ENCODE measurements at places on chromosomes 6 and 20.

DNA sequence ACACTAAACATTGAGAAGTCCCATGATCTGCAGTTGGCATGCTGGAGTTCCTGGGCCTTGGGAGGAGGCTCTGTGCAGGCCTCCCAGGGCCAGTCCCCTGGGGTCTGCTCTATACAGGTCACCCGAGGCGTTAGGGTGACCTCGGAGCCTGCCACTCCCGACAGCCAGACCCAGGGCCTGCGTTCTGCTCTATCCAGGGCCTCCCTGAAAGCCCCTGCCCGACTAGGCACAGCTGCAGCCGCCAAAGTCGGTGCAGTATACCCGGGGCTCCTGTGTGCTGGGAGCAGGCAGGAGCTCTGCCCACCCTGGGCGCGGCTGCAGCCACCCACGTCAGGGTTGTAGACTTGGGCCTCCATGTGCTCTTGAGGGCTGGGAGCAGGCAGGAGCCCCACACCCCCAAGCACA is 6.3 kb upstream of the OR14J1 start:
- DNase-seq, result no peak

DNA sequence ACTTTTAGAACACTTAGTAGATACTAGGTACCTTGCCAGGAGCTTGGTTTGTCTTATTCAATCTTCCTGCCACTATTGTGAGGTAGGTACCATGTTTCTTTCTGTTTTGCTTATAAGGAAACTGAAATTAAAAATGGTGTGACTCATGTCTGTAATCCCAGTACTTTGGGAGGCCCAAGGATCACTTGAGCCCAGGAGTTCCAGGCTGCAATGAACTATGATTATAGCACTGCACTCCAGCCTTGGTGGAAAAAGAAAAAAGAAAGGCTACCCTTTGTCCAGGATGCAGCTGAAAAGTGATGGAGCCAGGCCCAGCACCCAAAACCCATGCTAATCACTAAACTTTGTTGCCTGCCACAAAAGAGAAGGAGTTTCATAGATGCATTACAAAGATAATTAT is 34.1 kb upstream of the LAMA4 start:
- peak; percentile 36 for DNase-seq

DNA sequence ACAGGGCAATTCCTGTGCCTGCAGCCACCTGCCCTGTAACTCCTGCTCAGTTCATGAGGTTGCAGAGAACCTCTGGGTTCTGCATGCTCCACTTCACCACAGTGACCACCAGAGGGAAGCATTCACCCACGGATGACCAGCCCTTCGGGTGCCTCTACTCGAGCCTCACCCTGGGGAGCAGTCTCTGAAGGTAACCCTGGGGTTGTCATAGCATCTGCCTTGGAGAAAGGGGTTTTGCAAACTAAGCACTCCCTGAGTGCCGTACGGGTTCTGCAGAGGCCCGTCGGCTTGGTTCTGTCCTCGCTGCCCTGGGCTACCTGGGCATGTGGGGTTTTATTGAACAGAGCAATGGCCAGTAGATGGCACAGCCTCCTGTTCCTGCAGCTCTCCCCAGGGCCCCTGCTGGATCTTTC is 10.2 kb upstream of the CST5 start:
- DNase-seq, result peak; percentile 57

GRCh38 chr6:127515794-127516661 is 3.1 kb downstream of the MTCL3 start:
- DNase-seq, result peak; percentile 58

GRCh38 chr6:167559675-167560479 is 235.0 kb downstream of the TTLL2 start:
- no peak for DNase-seq

GRCh38 chr20:45487231-45487635 is 17.7 kb downstream of the WFDC2 start:
- no peak for DNase-seq

DNA sequence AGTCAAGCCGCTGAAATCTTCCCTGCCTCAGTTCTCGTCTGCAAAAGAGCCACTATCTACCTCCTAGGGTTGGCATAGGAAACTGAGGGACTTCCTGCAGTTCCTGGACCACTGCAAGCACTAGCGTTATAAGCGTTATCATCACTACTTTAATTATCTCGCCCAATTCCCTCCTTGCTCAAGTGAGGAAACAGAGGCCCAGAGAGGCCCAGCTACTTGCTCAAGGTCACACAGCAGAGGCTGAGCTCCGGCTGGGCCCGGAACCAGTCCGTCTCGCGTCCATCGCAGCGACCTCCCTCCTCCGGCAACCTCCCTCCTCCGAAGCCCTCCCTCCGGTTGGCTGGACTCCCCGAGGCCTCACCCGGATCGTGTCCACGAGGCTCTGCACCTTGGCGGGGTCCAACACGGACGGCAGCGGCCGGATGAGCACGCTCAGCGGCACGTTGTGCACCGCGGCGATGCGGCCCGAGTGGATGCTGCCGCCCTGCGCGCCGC is 338 bp downstream of the SRXN1 start:
- peak; percentile 40 for DNase-seq

GRCh38 chr20:50191065-50191543 is 474 bp downstream of the CEBPB start:
- DNase-seq, result peak; percentile 29

DNA sequence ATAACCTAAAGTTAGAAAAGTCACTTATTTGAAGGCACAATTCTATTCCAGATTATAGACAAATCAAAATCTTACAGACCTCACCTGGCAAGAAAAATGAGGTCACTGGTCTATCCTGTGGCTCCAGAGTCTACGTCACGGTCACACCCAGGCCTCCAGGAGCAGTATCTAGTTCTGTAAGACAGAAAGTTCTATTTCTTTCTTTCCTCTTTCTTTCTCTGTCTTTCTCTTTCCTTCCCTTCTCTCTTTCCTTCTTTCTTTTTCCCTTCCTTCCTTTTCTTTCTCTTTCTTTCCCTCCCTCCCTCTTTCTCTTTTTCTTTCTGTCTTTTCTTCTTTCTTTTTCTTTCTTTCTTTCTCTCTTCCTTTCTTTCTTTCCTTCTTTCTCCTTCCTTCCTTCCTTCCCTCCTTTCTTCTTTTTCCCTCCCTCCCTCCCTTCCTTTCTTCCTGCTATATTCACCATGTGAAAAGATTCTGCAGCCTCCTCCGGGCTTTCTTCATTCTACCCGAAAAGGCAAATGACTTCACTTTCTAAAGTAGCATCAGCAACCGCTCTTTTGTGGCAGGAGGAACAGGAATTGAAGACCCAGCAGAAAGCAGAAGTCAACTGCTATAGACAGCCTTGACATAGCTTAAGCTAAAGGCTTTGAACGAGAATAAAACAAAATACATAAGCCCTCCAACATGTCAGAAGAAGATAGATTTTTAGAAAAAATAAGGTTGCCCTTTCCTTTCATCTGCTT is 83.9 kb upstream of the SIRPG start:
- no peak for DNase-seq

GRCh38 chr20:52191916-52192718 is 538 bp upstream of the ZFP64 start:
- no peak for DNase-seq

DNA sequence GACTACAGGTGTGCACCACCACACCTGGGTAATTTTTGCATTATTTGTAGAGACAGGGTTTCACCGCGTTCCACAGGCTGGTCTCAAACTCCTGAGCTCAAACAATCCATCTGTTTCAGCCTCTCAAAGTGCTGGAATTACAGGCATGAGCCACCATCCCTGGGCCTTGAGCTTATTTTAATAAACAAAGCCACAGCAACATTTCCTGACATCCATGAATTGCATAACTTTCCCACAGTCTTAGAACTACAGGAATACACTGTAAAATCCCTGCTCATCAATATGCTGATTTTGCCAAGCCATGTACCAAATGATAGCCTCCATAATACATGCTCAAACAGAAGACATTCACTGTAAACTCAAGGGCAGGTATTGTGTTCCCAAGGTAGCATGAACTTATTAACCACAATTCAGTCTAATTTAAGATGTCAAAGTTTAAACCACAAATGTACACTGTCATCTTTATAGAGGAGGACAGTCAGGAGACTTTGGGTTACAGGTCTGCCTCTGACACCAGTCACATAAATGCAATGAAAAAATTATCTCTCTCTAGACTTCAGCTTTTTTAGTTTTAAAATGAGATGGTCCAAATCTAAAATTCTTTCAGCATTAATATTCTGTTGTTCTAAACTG is 40.0 kb downstream of the NUDT3 start:
- peak; percentile 30 for DNase-seq

- peak; percentile 87 for DNase-seq
Measured at GRCh38 chr20:4726710-4727397, 5.1 kb downstream of the PRND start.

DNA sequence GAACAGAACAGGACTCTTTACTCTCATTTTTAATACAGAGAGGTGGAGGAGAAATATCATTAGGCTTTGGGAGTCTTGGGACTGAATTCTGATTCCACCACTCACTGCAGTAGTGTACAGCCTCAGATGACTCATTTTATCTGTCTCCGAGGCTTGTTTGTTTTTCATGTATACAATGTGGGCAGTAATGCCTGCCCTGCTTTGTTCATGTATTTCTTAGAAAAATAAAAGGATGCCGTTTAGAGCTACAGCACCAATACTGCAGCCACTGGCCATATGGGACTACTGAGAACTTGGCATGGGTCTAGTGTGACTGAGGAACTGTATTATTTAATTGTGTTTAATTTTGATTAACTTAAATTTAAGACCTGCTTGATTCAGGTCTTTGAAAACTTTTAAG is 41.2 kb upstream of the JAG1 start:
- DNase-seq, result peak; percentile 56

DNA sequence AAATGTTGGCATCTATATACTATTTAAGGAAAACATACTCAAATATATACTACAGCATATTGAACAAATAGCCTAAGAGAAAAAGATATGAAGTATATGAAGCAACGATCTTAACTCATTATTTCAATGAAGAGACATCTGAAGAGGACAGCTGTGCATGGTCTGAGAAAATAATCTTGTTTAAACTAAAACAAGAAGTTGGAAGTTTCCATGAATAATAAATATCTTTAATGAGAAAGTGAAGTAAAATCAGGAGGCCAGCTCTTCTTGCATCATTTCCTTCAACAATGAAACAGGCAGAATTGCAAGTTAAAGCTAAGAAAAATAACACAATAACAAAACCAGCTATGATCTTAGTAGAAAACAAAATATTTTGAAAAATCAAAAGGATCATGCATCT is 1265.4 kb upstream of the MAP3K7 start:
- no peak for DNase-seq

GRCh38 chr6:110799655-110800054 is 15.6 kb downstream of the CDK19 start:
- DNase-seq, result no peak

- DNase-seq, result no peak
Measured at GRCh38 chr6:106757722-106758467, 128.5 kb downstream of the QRSL1 start.

DNA sequence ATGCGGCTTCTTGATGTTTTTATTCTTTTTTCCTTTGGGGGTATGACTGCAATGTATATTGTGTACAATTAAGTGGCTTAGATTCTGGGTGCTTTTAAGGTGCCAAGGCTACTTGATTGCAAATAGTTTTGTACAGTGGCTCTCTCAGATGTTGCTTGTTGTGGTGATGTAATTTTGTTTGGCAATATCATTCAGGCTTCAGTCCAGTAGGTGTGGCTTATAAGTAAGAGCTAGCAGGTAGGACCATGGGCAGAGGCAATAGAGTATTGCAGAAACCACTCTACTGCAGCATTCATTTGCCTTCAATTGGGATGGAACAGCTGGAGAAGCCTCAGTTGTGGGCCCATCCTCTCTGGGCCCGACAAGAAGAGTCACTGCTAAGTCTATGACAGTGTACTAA is 407.9 kb upstream of the MAN1A1 start:
- DNase-seq, result no peak

DNA sequence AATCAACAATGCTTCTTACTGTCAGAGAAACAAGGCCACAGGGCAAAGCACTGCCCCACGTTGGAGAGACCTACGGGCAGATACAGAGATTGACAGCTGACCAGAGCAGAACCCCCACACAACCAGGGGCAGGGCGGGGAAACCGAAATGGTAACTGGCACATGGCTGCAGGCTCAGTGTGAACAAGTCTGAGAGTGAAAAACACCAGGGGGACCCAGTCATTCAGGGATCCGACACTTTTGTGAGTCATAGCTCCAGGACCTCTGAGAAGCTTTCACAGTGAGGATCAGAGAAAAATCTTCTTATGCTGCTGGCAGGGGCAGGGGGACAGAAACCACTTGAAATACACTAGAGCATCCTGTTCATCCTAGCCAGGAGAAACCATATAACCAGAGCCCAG is 254.2 kb downstream of the C6orf118 start:
- DNase-seq, result no peak

- DNase-seq, result peak; percentile 57
Measured at GRCh38 chr6:45801471-45802289, 214.0 kb downstream of the CLIC5 start.

DNA sequence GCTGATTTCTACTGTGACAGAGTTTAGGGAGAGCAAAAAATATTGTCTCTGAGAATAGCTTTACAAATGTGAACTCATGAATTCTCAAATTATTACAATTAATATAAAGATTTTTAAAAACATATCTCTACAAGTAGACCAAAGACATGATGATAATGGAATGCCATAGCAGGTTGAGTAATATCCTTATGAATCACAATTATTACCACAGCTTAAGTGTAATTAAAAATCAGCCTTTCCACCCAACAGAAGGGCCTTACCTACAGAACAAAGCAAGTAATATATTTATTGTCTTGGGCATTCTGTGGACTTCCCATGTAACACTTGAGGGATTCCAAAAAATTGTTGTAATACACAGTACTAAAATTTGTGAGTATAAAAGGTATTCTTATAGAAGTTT is 1099.6 kb upstream of the GJE1 start:
- DNase-seq, result peak; percentile 45

DNA sequence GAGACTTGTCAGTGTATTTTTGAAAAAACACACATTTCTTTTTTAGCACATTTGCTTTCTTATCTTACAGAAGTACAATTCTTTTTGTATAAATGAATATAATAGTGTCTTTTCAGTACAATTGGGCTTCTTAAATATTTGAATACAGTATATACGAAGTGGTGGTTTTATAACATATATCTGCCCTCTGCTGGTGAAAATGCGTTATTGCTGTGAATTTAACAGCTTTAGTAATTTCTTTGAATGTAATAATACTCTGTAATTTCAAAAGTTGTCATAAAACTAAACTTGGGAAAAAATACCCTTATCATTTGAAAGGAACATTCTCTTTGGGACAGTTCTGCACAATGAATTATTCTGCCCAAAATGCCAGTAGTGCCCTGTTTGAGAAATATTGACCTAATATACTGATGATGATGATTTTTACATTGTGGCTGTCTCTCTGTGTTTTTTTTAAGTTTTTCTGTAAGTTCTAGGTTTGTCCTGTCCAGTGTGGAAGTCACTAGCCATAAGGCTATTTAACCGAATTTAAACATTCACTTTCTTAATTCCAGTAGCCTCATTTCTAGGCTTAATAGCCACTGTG is 19.0 kb downstream of the SMAP1 start:
- DNase-seq, result peak; percentile 58

GRCh38 chr6:47651505-47651944 is 46.9 kb upstream of the ADGRF4 start:
- DNase-seq, result peak; percentile 74
